Breast epithelium (tissue), 4 donors: ENCODE measurements at places on chromosomes 7 and 10. TPM values are rescaled to one million over a fixed set of nuclear protein-coding genes. Genes with fewer than 3 reads are reported as not detected.

GRCh38 chr10:1596482-1597099, 140.7 kb downstream of the ADARB2 start:
- H3K27me3 ChIP-seq, result peaks cover 3% of the 10 kb centered on the region
- DNase-seq, result no peak
- no peak overlapping the region for H3K4me3 ChIP-seq
- no peaks in the 10 kb centered on the region for H3K36me3 ChIP-seq
- H3K27ac ChIP-seq, result no peak overlapping the region

- no peak overlapping the region for H3K27ac ChIP-seq
- no peak overlapping the region for H3K4me3 ChIP-seq
- no peaks in the 10 kb centered on the region for H3K4me1 ChIP-seq
- no peaks in the 10 kb centered on the region for H3K27me3 ChIP-seq
Measured at GRCh38 chr10:95171336-95171735, 22.7 kb upstream of the ACSM6 start.

GRCh38 chr10:95837783-95838182, 70.0 kb upstream of the CC2D2B start:
- H3K4me3 ChIP-seq, result no peak overlapping the region
- DNase-seq, result no peak
- no peak overlapping the region for H3K27ac ChIP-seq
- H3K36me3 ChIP-seq, result no peaks in the 10 kb centered on the region

GRCh38 chr7:7736671-7737070, 18.3 kb upstream of the RPA3 start:
- H3K27me3 ChIP-seq, result no peaks in the 10 kb centered on the region
- H3K4me1 ChIP-seq, result no peaks in the 10 kb centered on the region
- no peak overlapping the region for H3K4me3 ChIP-seq
- H3K27ac ChIP-seq, result no peak overlapping the region
- DNase-seq, result no peak
- no peaks in the 10 kb centered on the region for H3K36me3 ChIP-seq

GRCh38 chr7:94223375-94224084, 171.2 kb upstream of the COL1A2 start:
- no peaks in the 10 kb centered on the region for H3K4me1 ChIP-seq
- no peaks in the 10 kb centered on the region for H3K36me3 ChIP-seq
- DNase-seq, result no peak
- no peaks in the 10 kb centered on the region for H3K27me3 ChIP-seq
- H3K27ac ChIP-seq, result no peak overlapping the region

DNA sequence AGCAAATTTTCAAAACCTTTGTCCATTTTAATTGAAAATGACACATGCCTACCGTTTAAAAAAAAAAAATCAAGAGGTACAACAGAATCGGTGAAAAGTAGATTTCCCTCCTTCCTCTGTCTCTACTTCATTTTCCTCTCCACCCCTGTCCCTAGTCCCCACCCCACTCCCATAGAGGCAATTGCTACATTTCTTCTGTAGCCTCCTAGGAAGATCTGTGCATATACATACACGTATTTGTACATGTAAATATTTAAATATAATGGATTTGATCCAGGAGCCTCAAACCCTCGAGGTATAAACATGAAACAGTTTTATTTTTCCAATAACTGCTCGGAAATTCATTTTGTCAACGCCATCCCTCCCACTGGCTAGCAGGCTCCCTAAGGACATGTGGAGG, 14.1 kb upstream of the SLC29A3 start:
- H3K4me1 ChIP-seq, result no peaks in the 10 kb centered on the region
- H3K36me3 ChIP-seq, result no peaks in the 10 kb centered on the region
- no peak overlapping the region for H3K27ac ChIP-seq
- DNase-seq, result no peak
- no peak overlapping the region for H3K4me3 ChIP-seq

GRCh38 chr7:25628446-25628845, 400.2 kb upstream of the NPVF start:
- H3K4me3 ChIP-seq, result no peak overlapping the region
- H3K36me3 ChIP-seq, result no peaks in the 10 kb centered on the region
- H3K4me1 ChIP-seq, result no peaks in the 10 kb centered on the region

- no peak overlapping the region for H3K4me3 ChIP-seq
- no peaks in the 10 kb centered on the region for H3K27me3 ChIP-seq
- no peak overlapping the region for H3K27ac ChIP-seq
- H3K36me3 ChIP-seq, result no peaks in the 10 kb centered on the region
Measured at GRCh38 chr7:85115862-85116261, 71.0 kb downstream of the SEMA3D start.

The PGAM2 gene
- 0.66 TPM for total RNA-seq

The CFAP70 gene
- total RNA-seq, result 9.2 TPM

The HMX2 gene
- not detected for total RNA-seq

The IGFBP3 gene
- total RNA-seq, result 163 TPM

The NPC1L1 gene
- total RNA-seq, result 0.29 TPM
